ENCODE measurements at places on chromosomes 7 and 10.

DNA sequence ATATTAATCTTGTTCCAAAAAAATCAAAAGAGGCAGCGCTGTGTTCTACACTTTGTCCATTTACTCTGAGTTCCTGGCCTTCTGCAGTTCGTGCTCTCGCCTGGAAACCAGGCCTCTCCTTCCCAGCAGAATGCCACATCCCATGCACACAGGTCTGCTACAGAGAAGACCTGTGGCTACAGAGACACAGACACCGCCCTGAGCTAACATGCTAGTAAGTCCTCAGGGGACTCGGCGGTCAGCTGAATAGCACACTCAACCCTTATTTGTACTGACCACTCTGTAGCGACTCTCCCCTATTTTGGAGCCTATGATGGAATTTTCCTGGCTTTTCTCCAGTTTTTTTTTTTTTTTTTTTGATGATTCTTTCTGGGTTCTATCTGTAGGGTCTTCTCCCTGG, 12.8 kb downstream of the CREB3L2 start:
- DNase-seq, result no peak

GRCh38 chr7:93133005-93133404, 15.2 kb downstream of the SAMD9L start:
- DNase-seq, result no peak

DNA sequence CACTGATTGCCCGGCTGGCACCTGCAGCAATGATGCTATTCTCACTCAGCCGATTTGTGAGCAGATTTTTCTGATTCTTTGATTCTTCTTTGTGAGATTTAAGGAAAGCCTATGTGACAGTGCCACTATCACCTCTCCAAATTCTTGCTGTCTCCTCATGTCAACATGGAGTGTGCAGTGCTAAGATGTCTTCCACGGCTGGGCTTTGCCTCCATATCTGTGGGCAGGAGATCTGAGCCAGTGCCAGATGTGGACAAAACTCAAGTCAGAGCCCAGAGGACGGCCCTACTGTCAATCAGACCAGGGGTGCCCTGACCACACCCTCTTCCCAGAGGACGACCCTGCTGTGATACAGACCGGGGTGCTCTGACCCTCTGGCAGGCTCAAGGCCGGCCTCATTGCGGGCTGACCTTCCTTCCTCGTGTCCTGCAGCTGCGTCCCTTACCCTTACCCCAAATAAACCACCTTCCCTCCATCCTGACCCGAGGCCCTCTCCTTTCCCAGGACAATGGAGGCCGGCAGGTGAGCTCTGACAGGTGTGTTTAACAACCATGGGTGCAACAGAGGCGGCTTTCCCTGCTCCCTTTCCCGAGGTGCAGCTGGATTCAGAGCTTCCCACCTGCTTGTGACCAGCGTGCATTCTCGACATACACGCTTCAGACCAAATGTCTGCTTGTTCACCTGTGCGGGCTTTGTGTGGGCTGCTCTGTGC, 221.4 kb downstream of the ADARB2 start:
- no peak for DNase-seq

GRCh38 chr10:96789571-96790108, 42.5 kb upstream of the LCOR start:
- DNase-seq, result no peak

DNA sequence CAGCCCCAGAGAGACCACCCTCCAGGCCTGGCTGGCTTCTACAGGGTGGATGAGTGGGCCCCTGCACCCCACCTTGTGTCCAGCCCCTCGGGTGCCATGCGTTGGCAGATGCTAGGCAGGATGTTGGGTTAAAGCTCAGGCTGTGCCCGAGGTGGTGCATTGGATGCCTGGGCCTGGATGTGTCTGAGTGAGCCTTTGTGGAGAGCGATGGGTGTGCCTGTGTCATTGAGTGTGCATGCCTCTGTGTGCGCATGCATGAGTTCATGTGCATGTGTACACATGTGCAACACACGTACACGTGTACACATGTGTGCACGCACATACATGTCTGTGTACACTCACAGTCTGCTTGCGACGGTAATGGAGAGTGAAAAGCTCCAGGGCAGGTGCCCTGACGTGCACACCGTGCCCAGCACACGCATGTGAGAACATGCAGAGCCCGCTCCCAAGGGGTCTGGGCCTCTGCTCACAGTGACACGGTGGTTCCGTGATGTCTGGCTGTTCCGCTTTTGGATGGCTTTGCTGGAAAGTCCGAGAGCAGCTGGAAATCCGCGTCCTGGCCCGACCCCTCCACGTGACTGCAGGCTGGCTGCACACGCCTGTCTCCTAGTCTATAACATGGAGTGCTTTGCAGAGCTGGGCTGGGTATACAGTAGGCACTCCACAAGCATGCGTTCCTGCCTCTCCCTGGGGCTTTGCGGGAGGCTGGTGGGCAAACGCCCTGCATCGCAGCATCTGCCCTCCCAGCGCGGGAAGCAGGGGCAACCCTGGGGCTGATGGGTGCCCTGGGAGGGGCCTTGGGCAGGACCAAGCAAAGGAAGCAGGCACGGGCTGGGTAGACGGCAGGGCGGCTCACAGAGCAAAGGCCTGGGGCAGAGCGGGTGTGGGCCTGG, 36.9 kb downstream of the ELFN1 start:
- DNase-seq, result no peak

GRCh38 chr10:104028823-104029520, 56.7 kb downstream of the COL17A1 start:
- no peak for DNase-seq

- DNase-seq, result no peak
Measured at GRCh38 chr10:99966306-99966705, 43.4 kb downstream of the DNMBP start.

DNA sequence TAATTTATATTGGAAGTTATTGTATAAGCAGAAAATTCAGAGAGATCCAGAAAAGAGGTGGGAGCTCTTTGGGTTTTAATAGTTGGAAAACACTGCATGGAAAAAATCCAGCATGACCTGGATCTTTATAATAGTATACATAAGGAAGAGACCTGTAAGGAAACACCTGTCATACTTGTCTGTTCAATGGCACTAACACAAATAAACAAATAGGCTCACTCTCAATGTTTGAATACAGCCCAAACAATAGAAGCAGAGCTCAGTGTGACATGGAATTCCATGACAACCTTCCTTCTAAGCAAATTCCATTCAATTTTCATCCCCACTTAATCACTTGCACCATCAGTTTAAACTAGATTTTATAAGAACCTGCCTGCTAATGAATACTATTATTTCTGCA, 31.7 kb downstream of the CISD1 start:
- no peak for DNase-seq

DNA sequence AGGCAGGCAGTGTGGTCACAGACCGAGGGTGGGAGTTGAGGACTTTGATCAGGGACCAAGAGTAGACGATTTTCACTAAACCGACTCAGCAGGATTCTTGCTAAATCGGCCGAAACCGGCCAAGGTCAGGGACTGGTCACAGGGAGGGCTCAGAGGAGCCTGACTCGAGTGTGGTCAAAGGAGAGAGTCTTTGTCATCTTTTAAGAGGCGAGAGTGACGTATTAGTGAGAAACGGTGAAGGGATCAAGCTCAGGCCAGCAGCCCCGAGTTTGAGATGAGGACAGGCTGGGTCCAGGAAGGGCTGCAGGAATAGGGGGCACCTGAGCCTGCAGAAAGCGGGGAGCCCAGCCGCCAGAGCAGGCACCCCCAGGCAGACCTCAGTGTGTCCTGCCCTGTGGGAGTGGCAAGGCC, 41.6 kb upstream of the FAM20C start:
- DNase-seq, result no peak

DNA sequence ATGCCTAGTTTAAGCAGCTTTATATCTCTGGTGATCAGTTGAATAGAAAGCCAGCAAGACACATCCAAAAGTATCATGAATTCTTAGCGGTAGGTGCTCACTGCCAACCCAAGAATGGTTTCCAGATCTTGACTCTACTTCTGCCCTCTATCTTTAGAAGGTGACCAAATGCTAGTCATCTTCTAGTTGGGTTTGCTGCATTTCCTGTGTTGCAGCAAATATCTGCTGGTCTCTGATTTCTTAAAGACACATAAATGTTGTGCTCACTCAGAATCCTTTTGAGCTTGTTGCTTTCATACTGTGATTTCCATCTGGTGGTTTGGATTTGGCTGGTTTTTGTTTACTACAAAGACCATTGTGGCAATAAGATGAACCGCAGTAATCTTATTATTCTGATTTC, 2.2 kb downstream of the CDC123 start:
- DNase-seq, result no peak
